G401 (cell line): ENCODE measurements at places on chromosomes 5 and 9.

- no peak for DNase-seq
Observed at GRCh38 chr5:132114150-132115121, 40.8 kb downstream of the CSF2 start.

DNA sequence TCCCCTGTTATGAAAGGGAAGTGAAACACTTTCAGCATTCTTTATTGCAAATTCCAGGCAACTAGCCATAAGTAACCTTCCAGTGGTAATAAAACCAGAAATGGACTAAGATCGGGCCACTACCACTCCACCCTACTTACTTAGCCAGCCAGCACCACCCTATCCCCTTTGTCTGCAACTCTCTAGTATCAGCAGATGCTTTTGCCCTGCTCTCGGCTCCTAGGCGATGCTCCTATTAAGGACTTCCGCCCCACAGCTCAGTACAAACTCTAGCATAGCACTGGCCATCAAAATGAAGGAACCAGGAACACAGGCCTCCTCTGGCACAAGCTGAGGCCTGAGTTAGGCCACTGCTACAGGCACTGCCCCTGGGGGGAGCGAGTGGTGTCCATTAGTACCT lies 81.2 kb downstream of the GLDC start:
- no peak for DNase-seq

GRCh38 chr9:21579247-21579671 lies 97.1 kb upstream of the IFNE start:
- no peak for DNase-seq

DNA sequence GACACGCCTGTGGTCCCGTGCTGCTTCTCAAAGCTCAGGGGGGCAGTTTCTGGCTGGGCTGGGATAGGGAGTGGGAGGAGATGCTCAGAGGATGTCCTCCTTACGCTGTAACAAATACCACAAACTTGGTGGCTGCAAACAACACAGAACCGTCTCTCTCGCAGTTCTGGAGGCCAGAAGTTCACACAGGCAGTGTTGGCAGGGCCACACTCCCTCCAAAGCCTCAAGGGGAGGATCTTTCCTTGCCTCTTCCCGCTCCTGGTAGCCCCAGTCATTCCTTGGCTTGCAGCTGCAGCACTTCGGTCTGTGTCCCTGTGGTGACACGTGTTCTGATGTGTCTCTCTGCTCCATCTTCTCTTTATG lies 10.4 kb upstream of the ORM1 start:
- DNase-seq = no peak

- no peak for DNase-seq
Observed at GRCh38 chr5:135174315-135175096, 140.5 kb upstream of the PITX1 start.

DNA sequence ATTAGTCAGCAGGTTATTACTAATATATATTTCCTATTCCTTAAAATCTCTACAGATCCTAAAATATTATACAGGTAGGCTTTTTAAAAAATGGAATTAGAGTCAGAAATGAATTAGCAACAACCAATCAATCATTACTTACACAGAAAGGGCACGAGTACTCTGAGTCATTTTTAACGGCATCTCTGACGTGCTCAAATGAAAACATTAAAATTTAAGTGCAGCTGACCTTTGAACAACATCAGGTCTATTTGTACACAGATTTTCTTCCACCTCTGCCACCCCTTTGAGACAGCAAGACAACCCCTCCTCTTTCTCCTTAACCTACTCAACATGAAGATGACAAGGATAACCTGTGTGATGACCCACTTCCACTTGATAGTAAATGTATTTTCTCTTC lies 19.1 kb downstream of the AUH start:
- DNase-seq = no peak

DNA sequence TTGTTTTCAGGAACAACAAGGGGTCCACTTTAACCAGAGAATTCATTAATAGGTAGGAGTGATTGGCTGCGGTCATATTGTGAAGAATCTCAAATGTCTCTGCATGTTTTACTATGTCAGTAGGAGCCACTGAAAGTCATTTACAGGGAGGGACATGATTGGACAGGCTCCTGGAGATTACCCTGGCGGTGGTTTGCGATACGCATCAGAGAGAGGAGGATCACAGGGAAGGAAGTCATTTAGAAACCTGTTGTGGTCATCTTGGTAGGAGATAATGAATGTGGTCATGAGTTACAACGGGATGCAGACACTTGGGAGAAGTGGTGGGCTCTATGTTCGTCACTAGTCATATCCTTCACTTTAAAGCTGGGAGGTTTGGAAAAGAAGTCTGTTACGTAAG lies 262.8 kb downstream of the FAM114A2 start:
- no peak for DNase-seq

DNA sequence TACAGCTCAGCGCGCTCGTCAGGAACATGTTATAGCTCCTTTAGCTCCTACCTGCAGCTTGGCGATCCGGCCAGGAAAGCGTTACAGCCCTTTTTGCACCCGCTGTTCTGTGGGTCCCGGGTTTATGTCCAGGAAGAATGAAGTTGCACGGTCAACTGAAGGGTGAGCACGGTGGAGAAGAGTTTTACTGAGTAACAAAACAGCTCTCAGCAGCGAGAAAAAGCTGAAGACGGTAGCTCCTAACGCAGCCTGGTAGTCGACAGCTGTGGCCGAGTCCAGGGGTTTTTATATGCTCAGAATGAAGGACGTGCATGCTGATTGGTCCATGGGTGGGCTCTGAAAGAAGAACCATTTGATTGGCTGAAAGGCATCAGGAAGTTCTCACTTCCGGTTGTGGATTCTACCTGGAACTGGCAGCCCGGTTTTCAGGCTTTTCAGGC lies 1830.1 kb upstream of the NUDT12 start:
- DNase-seq = no peak

DNA sequence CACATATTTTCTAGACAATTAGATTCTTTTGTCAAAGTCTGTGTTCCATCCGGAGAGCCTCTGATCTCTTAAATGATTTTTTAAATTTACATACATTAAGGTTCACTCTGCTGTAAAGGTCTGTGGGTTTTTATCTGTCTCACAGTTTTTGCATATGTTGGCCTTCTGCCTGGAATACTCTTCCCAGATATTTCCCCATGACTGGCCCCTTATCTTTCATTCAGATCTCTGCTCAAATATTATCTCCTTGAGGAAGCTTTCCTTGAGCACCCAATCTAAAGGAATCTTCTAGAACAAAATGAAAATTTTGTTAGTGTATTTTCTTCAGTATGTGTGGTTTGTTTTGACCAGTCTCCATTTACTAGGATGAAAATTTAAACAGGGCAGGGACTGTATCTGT lies 26.3 kb downstream of the FAF2 start:
- DNase-seq = no peak

- DNase-seq = no peak
Observed at GRCh38 chr5:178384816-178385495, 152.4 kb upstream of the PHYKPL start.

DNA sequence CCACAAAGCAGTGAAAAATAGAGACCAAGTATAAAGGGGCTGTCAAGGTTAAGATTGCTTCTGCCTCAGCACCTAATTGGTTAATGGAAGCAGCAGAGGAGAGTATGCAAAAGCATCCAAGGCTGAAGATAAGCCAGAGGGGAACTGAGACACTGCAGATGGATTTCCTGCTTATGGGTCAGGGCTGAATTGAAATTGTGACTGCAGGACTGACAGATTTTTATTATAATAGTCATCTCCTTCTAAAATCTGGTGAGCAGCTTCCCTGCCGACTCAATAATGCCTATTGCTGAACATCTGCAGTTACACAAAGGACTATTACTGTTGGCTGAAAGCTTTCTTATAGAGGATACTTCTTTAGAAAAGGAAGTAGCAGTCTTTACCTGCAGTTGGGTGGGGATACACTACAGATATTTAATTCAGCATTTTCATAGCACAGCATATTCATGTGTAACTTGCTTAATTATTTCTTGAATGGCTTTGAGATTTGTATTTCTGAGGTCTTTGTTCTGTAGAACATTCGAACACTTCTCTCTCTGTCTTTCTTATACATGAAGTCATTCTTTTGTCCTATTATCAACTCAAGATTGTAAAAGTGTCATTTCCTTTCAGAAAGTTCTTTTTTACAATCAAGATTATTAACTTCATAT lies 363.0 kb upstream of the RIOK2 start:
- DNase-seq = no peak

DNA sequence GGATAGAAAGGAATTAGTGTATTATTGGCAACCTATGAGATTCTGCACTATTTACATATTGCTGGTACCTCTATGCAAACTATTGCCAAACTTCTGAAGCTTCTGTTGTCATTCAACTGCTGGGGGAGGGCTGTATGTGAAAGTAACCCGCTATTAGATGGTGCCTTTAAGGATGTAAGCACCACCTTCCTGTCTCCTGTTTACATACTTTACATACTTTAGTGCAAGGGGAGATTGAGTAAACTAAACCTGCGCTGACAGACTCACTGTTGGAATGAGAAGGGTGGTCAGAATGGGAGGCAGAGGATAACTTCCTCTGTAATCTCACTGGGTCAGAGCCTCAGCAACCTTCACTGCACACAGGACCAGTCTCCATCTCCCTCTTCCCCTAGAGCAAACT lies 123.8 kb downstream of the NR3C1 start:
- DNase-seq = no peak

GRCh38 chr5:177364159-177364962 lies 6.6 kb downstream of the RGS14 start:
- DNase-seq = no peak

- no peak for DNase-seq
Observed at GRCh38 chr5:172868436-172868923, 34.4 kb downstream of the ERGIC1 start.
